ENCODE measurements at places on chromosomes 6 and 20.

DNA sequence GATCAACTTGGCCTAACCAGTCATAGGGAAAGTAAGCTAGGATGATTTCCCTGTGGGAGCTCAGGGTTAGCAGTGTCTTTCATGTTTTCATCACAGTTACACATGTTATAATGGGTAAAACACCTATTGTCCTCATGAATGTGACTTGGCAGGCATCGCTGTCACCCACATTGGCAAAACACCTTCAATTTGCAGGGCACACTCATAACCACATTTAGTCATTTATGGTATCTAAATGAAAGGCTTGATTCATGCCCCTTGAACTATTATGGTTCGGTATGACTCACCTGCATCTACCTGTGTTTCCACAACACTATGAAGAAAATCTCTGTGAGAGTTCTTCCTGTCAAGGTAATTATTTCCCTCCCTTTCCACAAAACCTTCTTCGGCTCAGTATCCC, 49.2 kb downstream of the FRK start:
- DNase-seq = no peak

GRCh38 chr20:38862226-38862625, 56.7 kb downstream of the PPP1R16B start:
- no peak for DNase-seq

DNA sequence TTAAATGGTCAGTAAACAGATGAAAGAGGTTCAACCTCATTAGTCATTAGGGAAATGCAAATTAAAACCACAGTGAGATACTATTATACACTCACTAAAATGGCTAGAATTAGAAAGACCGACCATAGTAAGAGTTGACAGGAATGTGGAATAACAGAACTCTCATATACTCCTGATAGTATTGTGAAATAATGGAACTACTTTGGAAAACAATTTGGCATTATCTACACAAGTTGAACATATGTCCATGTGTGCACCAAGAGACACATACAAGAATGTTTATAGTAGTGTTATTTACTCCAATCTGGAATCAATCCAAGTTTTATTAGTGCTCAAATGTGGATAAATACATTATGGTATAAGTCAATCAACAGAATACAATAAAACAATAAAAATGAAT, 59.6 kb downstream of the AK9 start:
- DNase-seq = no peak

DNA sequence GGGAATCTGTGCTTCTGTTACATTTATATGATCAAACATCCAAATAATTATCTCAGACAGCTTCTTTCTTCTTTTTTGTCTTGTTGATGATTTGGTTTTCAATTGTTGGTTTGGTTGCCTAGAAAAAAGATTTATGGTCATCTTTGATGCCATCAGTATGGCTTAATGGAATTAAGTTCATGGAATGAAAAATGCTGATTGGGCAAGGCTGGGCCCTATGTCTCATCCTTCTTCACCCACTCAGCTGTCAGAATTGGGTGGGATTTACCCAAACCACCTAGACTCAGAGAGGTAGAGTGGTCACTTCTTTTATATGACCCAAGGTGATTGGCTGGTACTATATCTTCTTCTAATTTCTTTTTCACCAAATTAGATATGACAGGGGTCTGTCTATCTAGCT, 258.3 kb downstream of the DOK5 start:
- DNase-seq = no peak

GRCh38 chr6:81752084-81752920, at the start of gene TENT5A:
Gene TENT5A, minus strand, starts transcription at chr6:81752681. Its CDS starts 540 bp downstream, at chr6:81752141.
- DNase-seq = peak; percentile 64

- DNase-seq = no peak
Measured at GRCh38 chr6:44676826-44677433, 289.4 kb downstream of the CDC5L start.
